ENCODE measurements at places on chromosomes 4 and X. TPM values are rescaled to one million over a fixed set of nuclear protein-coding genes. Genes with fewer than 3 reads are reported as not detected.

- H3K4me3 ChIP-seq: no peak overlapping the region
- H3K27me3 ChIP-seq: peaks cover 4% of the 10 kb centered on the region
- peaks cover 6% of the 10 kb centered on the region for H3K36me3 ChIP-seq
- DNase-seq: no peak
- H3K4me1 ChIP-seq: peaks cover 19% of the 10 kb centered on the region
Observed at GRCh38 chrX:134191281-134191680, 45.7 kb upstream of the CCDC160 start.

The ELOVL6 gene
- total RNA-seq: 19.1 TPM

The STATH gene
- total RNA-seq: not detected

GRCh38 chr4:38930204-38930603, 62.6 kb downstream of the FAM114A1 start:
- H3K36me3 ChIP-seq: no peaks in the 10 kb centered on the region
- no peak overlapping the region for H3K4me3 ChIP-seq
- H3K27me3 ChIP-seq: peaks cover 2% of the 10 kb centered on the region
- no peak for DNase-seq
